ENCODE measurements at places on chromosomes 7 and 10. TPM values are rescaled to one million over a fixed set of nuclear protein-coding genes. Genes with fewer than 3 reads are reported as not detected.

GRCh38 chr7:102068846-102069245, 217.8 kb upstream of the SH2B2 start:
- no peak for DNase-seq
- no peak overlapping the region for H3K27ac ChIP-seq
- no peak overlapping the region for H3K4me3 ChIP-seq
- peaks cover 5% of the 10 kb centered on the region for H3K4me1 ChIP-seq

- no peaks in the 10 kb centered on the region for H3K4me1 ChIP-seq
- H3K27ac ChIP-seq = no peak overlapping the region
- no peaks in the 10 kb centered on the region for H3K27me3 ChIP-seq
- H3K4me3 ChIP-seq = no peak overlapping the region
Observed at GRCh38 chr10:127462643-127463295, 86.3 kb upstream of the NPS start.

GRCh38 chr7:6563936-6564770, 12.9 kb upstream of the GRID2IP start:
- no peak overlapping the region for H3K27ac ChIP-seq
- no peaks in the 10 kb centered on the region for H3K27me3 ChIP-seq
- no peaks in the 10 kb centered on the region for H3K4me1 ChIP-seq
- H3K4me3 ChIP-seq = no peak overlapping the region
- H3K36me3 ChIP-seq = no peaks in the 10 kb centered on the region

- H3K27me3 ChIP-seq = no peaks in the 10 kb centered on the region
- no peak overlapping the region for H3K4me3 ChIP-seq
- H3K36me3 ChIP-seq = no peaks in the 10 kb centered on the region
- no peak overlapping the region for H3K27ac ChIP-seq
- no peak for DNase-seq
Observed at GRCh38 chr10:119284679-119285096, 77.3 kb downstream of the GRK5 start.

DNA sequence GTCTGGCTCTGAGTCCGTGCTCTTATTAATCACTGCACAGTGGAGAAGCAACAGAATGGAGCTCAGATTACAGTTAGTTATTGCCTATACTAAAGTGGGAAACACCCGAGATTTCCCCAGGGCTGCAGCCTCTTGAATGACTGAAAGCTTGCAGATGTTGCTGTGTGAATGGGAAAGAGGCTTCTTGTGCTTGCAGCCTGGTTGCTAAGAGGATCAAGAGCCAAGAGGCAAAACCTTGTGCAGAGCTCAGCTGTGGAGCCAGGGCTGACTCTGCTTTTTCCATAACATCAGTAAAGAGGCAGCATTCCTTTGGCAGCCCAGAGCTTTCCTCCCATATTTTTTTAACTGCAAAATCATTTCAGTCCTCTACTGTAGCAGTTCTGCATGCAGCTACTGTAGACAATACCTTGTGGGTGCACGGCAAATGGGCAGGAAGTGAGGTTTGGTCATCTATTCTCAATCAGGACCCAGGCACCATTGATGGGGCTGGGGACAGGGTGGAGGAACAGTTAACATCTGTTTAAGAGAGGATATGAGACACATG, 86.5 kb downstream of the RALA start:
- peak overlapping the region; percentile 10 for H3K27ac ChIP-seq
- H3K27me3 ChIP-seq = no peaks in the 10 kb centered on the region
- H3K36me3 ChIP-seq = no peaks in the 10 kb centered on the region

PIK3AP1 gene
- 2.1 TPM for polyA plus RNA-seq

DNA sequence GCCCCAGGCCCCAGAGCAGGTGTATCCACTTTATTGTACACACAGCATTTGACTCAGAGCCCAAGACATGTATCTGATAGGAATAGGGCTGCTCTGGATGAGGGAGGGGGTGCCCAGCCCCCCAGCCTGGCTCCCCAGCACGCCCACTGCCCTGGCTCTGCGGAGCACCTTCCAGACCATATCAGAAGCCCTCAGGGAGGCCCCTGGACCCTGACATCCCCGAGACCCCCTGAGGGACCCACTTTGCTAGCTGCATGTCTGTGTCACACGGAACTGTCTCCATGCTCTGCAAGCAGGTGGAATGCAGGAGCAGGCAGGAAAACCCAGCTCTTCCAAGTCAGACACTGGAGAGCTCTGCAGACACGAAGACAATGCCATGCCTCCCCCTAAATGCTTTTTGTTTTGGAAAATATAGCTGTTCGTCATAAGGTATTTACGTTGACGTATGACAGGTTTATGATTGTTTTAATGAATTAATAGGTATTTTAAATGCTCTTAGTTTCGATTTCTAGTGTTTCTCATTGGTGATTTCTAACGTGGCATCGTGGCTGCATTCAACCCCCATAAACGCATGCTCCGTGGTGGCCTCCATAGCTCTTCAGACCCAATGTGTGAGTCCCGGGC, 92.8 kb upstream of the INSIG1 start:
- H3K4me3 ChIP-seq = no peak overlapping the region
- H3K4me1 ChIP-seq = peaks cover 11% of the 10 kb centered on the region
- peaks cover 4% of the 10 kb centered on the region for H3K36me3 ChIP-seq
- no peak for DNase-seq
- H3K27ac ChIP-seq = no peak overlapping the region

DNA sequence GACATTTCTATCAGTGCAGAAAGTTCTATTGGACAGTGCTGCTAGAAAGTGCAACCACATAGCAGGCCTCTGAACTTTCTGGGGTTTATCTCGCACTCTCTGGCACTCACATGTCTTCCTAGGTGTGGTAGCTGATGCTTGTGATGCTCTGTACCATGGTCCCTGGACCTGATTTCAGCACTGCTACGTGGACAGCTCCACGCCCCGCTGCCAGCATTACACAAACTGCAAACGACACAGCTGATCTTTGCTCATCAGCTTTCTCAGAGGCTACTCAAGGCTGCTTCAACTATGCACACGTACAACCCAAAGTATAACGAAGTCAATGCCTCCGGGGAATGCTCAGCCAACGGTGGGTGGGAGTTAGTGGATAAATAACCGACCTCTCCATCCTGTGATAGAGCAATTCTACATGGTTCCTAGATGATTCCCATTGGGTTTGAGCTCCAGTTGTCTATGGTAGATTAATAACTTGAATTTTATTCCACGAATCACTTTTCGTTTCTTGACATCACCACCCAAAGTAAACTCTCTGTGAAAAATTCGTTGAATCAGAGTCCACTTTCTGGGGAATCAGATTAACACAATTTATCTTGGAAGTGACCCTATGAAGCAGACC, 302.5 kb downstream of the ACTR3B start:
- H3K4me3 ChIP-seq = no peak overlapping the region
- no peaks in the 10 kb centered on the region for H3K36me3 ChIP-seq
- H3K27me3 ChIP-seq = no peaks in the 10 kb centered on the region
- no peak overlapping the region for H3K27ac ChIP-seq
- H3K4me1 ChIP-seq = no peaks in the 10 kb centered on the region

- no peak within 1 kb of the TSS for H3K4me3 ChIP-seq
- no peaks in the 10 kb centered on the region for H3K27me3 ChIP-seq
- no peaks in the 10 kb centered on the region for H3K4me1 ChIP-seq
- no peaks in the 10 kb centered on the region for H3K36me3 ChIP-seq
- no peak within 1 kb of the TSS for H3K27ac ChIP-seq
Observed at GRCh38 chr7:141708351-141708750, at the start of gene WEE2. TSS of gene WEE2 (plus strand) at chr7:141708353. CDS start at chr7:141708759, 406 bp downstream.

DNA sequence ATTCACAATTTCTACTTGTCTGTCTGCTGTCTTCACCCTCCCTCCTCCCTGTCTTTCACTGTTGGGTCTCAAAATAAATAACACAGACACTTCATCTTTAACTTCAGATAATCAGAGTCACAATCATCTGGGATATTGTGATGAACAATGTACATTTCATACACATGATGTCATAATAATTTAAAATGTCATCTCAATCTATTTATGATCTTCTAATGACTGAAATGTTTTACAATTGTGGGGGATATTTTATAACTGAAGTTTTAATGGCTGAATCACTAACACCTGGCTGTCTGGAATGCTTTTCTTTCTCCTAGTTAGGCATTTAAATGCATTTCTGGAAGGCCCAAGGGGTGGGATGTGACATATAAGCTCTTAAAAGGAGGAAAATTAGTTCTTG, 859.8 kb downstream of the LRMDA start:
- H3K4me1 ChIP-seq = no peaks in the 10 kb centered on the region
- no peak for DNase-seq
- no peaks in the 10 kb centered on the region for H3K36me3 ChIP-seq
- H3K27me3 ChIP-seq = no peaks in the 10 kb centered on the region
- no peak overlapping the region for H3K4me3 ChIP-seq
- H3K27ac ChIP-seq = no peak overlapping the region

DNA sequence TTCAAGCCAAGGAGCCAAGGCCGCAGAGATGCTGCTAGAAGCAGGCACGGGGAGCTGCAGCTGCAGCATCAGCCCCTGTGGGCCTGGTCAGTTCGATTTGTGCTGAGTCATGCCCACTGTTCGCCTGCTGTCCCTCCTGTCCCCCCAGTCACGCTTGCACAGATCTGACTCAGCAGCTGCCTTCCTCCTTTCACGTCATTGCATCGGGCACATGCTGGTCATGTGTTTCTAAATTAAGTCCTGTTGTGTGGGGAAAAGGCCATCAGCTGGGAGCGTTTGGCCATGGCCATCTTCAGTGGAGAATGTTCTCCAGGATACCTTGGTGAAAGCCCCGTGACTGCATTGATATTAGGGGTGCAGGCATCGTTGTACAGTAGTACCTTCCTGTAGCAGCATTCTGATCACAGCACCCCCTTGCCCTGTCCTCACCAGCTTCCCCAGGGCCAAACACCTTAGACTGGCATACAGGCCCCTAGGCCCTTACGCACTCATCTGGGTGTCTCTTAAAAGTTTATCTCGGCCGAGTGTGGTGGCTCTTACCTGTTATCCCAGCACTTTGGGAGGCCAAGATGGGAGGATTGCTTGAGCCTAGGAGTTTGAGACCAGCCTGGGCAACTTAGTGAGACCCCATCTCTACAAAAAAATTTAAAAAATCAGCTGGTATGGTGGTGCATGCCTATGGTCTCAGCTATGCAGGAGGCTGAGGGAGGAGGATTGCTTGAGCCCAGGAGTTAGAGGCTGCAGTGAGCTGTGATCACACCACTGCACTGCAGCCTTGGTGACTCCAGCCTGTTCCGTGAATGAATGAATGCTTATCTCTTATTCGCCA, 23.2 kb downstream of the POR start:
- no peak overlapping the region for H3K4me3 ChIP-seq
- no peaks in the 10 kb centered on the region for H3K27me3 ChIP-seq
- H3K4me1 ChIP-seq = no peaks in the 10 kb centered on the region
- no peak for DNase-seq

Data from spinal cord (tissue), 10 donors.